T1000 (cell line): ENCODE measurements at places on chromosomes 5 and 9.

DNA sequence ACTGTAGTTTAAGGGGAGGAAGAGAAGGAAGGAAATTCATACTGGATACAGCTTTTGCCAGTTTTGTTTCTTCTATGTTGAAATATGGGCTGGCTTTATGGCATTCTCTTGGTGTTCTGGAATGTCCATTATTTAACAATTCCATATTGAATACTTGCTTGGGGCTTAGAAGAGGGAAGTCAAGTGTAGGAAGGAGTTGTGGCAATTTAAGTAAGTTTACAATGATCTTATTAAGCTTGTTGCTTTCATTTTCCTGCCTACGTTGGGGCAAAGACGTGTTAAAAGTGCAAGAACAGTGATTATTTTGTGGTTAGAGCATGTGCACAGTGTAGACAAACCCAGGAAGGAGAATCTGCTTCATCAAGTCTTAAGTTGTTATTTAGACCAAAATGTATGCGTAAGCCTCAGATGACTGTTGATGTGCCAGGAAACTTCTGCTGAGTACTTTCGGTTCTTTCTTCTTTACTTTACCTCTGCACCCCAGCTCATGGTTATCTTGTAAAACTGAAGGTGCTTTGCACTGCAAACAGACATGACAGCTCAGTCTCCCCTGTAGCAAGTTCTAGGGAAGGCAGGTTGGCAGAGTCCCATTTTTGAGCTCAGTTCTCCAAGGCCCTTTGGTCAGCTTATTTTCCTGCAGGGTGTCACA, 75.8 kb downstream of the F2RL2 start:
- DNase-seq: no peak

GRCh38 chr5:134506054-134507039, 19.1 kb upstream of the JADE2 start:
- DNase-seq: no peak

DNA sequence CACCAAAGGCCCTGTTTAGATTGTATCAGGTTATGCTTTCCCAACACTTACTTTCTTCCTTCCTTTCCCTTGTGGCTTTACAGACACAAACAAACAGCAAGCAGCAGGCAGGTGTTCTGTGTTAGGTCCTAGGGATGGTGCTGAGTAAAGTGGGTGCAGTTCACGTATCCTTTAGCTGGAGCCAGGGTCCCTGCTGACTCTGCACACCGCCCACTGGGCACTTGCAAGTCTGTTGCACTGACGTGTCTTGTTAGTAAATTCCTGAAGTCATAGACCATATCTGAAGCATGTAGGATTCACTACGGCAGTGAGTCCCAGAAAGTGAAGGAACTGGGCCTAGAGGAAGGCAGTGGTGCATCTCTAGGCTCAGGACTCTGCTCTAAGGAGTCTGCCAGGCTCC, 96.5 kb downstream of the DAPK1 start:
- DNase-seq: no peak

DNA sequence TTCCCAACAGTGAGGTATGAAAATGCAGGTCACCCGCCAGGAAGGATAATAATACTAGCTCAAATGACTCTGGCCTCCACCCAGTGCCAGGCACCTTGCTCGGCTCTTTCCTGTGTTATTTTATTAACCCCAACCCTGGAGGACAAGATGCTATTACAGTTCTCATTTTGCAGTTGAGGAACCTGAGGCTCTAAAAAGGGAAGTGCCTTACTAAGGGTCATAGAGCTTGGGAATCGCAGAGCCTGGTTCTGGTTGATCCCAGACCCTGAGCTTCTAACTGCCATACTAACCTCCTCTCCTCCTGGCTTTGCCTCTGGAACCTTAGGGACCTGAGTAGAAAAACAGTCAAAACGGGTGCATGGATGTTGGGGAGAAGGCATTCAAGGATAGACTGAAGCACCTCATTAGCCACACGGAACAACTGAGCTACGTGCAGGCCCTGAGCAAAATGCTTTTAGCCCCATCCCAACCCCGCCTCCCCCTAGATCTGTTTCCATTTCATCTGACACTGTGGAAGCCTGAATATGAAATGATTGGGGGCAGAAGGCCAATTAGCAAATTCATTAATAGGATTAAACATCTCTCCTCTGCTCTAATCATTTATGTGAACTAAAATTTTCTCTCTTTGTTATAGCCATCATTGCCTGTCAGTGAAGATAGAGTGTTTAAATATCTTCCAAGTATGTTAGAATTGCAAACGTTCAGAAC, 7.9 kb downstream of the KCNIP1 start:
- DNase-seq: no peak

DNA sequence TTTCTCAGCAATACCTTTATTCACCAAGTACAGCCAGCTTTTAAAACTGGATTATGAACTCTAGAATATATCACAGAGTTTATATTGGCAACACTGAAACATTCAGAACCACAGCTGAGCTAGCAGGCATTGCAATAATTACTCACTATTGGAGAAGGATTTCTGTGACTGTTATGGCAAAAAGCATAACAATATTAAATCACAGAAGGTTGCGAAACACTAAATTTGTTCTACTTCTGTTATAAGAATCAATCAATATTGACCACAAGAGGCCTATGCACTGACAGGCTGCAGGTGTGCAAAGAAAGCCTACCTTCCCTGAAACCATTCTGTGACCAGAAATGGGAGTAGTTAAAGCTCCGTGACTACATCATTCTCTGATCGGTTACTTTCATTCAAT, 59.2 kb downstream of the AP3B1 start:
- DNase-seq: no peak

GRCh38 chr9:83382421-83382820, 155.8 kb downstream of the FRMD3 start:
- no peak for DNase-seq
